Activated CD4-positive, alpha-beta T cell treated with anti-CD3 and anti-CD28 coated beads for 4 hours (primary cell): ENCODE measurements at places on chromosomes 3 and 15.

- DNase-seq, result no peak
These were observed 337.2 kb upstream of the ZNF385D start for GRCh38 chr3:22088204-22088603.

DNA sequence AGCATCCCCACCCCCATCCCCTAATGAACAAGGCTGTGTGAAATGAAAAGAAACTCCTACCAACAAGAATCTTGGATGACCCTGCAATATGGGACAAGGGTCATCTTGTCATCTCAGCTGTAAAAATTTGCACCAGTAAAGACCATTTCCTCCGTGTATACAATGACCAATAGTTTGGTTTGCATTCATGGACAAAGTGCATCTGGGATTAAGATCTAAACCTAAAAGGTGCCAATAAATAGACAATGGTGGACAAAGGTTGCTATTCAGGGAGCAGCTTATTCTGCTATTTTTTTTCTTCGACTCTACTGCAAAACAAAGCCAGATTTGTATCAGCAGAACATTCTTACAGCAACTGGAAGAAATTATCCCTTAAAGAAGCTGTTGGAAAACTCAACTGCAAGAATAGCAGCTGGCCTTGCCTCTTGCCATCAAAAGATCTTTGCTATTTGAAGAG, 8.0 kb downstream of the MGLL start:
- DNase-seq, result no peak

DNA sequence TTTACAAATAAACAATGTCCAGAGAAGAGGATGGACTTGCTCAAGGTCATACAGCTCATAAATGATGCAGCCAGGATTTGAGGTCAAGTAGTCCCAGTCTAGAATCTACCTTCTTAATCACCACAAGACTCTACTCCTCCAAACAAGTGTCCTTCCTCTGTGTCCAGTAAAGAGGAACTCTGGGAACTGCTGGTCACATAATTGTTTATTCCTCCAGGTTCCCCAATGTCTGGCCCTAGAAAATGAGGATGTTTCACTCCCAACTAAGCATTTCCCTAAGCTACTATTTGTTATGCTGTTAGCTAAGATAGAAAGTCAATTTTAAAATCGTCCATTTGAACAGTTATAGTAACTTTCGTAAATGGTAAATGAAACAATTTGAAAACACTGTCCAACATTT, 192.4 kb downstream of the FHIT start:
- no peak for DNase-seq

DNA sequence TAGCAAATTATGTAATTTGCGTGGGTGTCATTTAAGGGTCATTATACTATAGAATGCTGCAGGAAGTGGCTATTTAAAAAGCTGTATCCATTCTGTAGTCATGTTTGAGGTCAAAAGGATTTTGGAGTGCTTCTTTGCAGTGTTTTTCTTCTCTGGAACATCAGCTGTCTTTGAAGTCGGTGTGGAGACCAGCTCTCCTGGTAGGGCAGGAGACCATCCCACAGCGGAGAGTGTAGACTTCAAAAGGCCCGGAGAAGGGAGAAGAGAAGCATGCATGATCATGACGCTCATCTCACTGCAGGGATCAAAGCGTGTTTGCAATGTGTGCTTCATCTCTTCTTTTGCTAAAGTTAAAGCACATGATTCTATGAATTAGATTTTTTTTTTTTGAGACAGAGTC, 19.9 kb downstream of the PXK start:
- DNase-seq, result no peak

DNA sequence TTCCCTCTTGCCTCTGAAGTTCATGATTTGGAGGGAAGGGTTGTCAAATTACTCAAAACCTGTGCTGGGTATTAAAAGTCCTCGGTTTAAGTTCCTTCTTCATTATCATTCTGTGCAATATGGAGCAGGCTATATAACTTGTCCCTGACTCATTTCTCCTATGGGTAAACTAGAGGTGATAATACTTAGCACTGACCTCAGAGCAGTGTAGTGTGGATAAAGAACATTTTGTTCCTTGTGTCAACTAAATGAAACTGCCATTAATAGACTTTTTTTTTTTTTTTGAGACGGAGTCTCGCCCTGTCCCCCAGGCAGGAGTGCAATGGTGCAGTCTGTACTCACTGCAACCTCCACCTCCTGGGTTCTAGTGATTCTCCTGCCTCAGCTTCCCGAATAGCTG, 2.2 kb upstream of the BBX start:
- DNase-seq, result no peak

- no peak for DNase-seq
These were observed at the start of gene HRG for GRCh38 chr3:186665625-186666188. HRG (plus strand) TSS chr3:186666014; CDS start chr3:186666032, 18 bp downstream.

- no peak for DNase-seq
These were observed 49.5 kb downstream of the SMAD6 start for GRCh38 chr15:66751579-66751978.

- DNase-seq, result no peak
These were observed 41.6 kb downstream of the MEGF11 start for GRCh38 chr15:66211670-66212562.

GRCh38 chr3:122246199-122246598, 62.7 kb downstream of the CASR start:
- DNase-seq, result no peak

GRCh38 chr3:168952551-168952950, 711.0 kb downstream of the MECOM start:
- DNase-seq, result no peak

- no peak for DNase-seq
These were observed 395.3 kb upstream of the TPRG1 start for GRCh38 chr3:188776447-188776846.

- no peak for DNase-seq
These were observed 148.1 kb downstream of the NEK11 start for GRCh38 chr3:131174752-131175151.

GRCh38 chr3:101942356-101942755, 93.0 kb downstream of the NFKBIZ start:
- no peak for DNase-seq
